ENCODE measurements at places on chromosomes 7 and 10.

- DNase-seq: no peak
Measured at GRCh38 chr10:44924261-44925040, 13.3 kb downstream of the TMEM72 start.

DNA sequence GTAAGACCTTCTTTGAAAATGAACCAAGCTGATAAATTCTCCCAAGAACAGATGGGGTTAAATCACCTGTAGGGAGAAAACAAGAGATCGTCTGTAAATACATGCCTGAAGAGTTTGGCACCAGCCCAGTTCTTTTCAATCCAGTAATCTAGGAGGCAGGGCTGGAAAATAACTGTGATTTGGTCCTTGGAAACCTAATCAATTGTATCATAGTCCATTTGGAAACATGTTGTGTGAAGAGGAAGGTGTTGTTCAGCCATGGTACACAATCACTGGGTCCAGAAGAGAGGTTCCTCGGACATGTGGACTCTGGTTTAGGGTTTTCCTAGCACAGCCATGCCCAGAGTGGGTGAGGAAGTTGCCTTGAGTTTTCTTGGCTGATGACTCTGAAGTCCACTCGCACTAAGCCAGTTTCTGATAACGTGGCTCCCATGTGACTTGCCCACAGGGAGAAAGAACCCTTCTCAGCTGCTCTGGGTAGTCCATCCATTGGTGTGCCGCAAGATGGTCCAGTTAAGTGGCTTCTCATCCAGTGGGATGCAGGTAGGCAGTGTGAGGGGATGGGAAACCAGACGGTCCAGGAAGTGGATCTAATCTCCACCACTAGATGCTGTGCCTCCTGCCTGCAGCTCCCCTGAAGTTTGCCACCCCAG, 5.1 kb downstream of the BLNK start:
- no peak for DNase-seq

DNA sequence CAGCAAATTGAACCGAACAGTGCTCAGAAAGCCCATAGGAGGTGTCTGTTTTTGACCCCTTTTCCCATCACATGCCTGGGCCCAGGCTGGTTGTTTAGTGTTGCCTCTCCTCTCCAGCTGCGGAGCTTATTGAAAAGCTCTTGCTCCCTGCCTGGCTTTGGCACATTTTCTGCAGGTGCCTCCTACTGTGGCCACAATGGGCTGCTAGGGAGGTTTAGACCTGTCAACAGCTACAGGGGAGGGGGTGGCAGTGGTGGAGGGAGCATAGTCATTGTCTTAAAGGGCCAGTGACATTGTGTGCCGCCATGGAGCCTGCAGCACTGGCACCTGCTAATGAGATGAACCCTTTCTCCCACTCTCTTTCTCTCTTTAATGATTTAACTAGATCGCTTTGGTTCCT, 13.2 kb upstream of the ENO4 start:
- no peak for DNase-seq

GRCh38 chr10:86263907-86264306, 102.7 kb downstream of the GRID1 start:
- DNase-seq: no peak

DNA sequence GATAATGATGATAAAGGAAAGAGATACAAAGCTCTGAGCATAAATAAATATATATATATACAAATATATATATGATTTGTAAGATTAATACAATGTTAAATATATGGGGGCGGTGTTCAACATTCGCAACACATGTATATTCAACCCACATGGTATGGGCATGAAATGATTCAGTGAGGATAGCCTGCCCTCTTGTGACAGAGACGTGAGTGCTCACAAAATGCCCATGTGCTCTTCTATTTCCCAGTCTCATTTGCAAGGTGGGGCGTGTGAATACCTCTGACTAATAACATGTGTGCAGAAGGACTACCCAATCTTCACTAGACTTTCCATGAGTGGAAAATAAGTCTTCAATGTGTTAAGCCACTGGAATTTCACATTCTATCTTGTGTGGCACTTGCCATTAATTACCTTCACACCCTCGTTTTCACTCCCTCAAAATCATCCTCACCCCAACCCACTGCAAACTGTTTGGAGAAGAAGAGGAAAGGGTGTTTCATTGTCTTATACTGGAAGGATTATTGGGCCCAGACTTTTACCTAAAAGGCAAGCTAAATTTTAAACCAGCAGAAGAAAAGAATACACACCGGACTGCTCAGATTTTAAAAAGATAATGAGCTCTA, 26.9 kb downstream of the ASAH2 start:
- no peak for DNase-seq

- DNase-seq: no peak
Measured at GRCh38 chr7:105198223-105198622, 184.2 kb downstream of the KMT2E start.

- no peak for DNase-seq
Measured at GRCh38 chr10:33734393-33735155, 400.1 kb upstream of the NRP1 start.

Measured in T-helper 17 cell (primary cell).